ENCODE measurements at places on chromosomes 13 and 19.

- no peak for DNase-seq
Measured at GRCh38 chr19:13037161-13037560, 41.9 kb downstream of the NFIX start.

DNA sequence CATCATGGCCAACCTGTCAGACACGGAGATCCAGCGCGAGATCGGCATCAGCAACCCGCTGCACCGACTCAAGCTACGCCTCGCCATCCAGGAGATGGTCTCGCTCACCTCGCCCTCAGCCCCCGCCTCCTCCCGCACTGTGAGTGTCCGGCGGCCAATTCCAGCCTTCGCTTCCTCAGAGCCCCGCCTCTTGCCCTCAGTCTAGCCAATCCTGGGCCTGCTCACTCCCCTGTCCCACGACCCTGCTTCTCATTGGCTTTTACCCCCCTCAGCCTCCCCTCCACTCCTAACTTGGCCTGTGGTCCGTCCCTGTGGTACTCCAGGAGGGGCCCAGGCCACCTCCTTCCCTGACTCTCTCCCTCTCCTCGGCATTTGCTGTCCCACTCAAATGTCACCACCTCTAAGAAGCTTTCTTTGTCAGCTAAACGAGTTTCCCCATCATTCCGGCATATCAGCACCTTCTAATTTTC lies 12.3 kb downstream of the HRC start:
- DNase-seq = peak; percentile 88

DNA sequence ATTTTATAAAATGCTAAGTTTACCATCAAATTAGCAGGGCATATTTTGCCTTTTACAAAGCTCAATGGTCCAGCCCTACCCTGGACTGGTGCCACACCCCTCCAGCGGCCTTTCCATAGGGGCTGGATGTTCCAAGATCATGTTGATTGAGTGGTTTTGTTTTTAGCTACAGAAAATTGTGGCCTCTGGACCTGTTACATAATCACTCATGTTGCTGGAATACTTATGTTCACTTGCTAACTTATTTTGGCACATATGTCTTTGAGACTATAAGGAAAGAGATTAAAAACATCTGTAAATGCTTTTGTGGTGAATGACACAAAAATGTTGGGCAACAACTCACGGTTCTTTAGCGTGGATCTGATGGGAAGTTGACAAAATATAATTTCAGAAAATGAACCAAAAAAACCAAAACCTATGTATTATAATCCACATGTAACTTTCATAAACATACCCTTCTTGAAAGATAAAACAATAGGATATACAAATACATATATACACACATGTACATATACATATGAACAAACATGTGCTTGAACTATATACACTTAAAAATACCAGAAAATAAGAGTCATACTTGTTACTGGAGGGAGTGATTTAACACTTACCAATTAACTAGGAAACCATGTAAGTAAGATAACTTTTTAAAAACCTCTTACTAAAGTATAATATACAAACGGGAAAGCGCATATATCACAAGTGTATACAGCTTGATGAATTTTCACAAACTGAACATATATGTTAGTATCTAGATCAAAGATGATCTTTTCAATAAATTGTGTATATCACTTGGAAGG lies 46.6 kb upstream of the SLC15A1 start:
- no peak for DNase-seq

DNA sequence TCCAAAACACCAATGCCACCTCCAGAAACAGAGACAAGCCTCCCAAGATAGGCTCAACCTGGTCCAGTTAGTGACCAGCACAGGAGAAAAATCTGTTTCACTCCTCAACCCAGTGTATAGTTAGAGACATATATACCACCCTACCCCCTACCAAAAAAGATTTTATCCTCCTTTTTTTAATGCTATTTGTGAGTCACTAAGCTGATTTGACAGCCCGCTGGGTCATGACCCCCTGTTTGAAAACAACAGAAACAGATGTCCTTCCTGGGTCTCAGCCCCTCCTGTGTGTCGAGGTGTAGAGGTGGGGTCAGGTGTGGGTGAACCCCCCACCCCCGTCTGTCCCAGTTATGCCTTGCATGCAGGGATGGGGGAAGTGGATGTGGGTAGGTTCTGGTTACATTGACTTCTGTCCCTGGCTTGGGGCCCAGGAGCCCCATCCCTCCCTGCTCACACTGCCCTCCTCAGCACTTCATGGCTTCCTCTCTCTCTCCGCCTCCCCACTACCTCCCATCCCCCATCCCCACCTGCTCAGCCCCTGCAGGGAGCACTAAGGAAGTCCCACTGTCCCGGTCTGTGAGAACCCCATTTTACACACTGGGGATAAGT lies 14.0 kb upstream of the TOMM40 start:
- no peak for DNase-seq

Data from right renal cortex interstitium (tissue), 3 donors.